ENCODE measurements at places on chromosomes 6 and 20. TPM values are rescaled to one million over a fixed set of nuclear protein-coding genes. Genes with fewer than 3 reads are reported as not detected.

BPI gene
- total RNA-seq: not detected

PNPLA1 gene
- not detected for total RNA-seq

TMEM217 gene
- total RNA-seq: 5.7 TPM

TP53TG5 gene
- 0.19 TPM for total RNA-seq

ZNF341 gene
- total RNA-seq: 5.0 TPM

MACROD2 gene
- not detected for total RNA-seq
